Gastrocnemius medialis (tissue), 4 donors: ENCODE measurements at places on chromosomes 13 and 19. TPM values are rescaled to one million over a fixed set of nuclear protein-coding genes. Genes with fewer than 3 reads are reported as not detected.

- no peak overlapping the region for H3K4me3 ChIP-seq
- no peaks in the 10 kb centered on the region for H3K36me3 ChIP-seq
- H3K4me1 ChIP-seq = no peaks in the 10 kb centered on the region
Observed at GRCh38 chr13:32042551-32042950, 11.0 kb downstream of the FRY start.

KLK8 gene
- not detected for total RNA-seq

- no peaks in the 10 kb centered on the region for H3K36me3 ChIP-seq
- no peak for DNase-seq
- no peaks in the 10 kb centered on the region for H3K27me3 ChIP-seq
- no peak overlapping the region for H3K4me3 ChIP-seq
- no peaks in the 10 kb centered on the region for H3K4me1 ChIP-seq
Observed at GRCh38 chr13:97003071-97003470, 8.8 kb upstream of the OXGR1 start.

PODNL1 gene
- 0.61 TPM for total RNA-seq

TEX101 gene
- not detected for total RNA-seq

DNA sequence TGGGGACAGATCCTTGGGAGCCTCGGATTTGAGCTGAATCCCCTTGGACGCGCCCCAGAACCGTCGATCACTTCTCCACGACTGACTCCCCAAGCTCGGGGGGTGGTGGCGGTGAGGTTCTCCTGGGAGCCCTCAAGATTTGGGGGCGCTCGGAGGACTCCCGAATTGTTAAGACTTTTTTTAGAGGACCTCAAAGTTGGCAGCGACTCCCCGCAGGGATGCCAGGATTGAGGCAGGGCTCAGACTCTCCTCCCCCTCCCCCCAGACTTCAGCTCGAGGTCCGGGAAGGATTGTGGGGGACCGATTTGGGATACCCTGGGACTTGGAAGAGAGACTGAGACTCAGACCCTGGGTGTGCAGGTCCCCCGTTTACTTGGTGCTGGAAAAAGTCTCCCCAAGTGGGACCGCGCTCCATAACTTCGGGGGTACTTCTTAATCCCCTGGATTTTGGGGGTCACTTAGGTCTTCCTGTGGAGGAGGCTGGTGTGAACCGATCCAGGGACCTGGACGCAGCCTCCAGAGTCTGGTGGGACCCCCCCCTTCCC, 665 bp downstream of the VASP start:
- peaks cover 23% of the 10 kb centered on the region for H3K4me1 ChIP-seq
- no peaks in the 10 kb centered on the region for H3K36me3 ChIP-seq
- DNase-seq = no peak

- no peak for DNase-seq
- no peaks in the 10 kb centered on the region for H3K27me3 ChIP-seq
- no peaks in the 10 kb centered on the region for H3K36me3 ChIP-seq
Observed at GRCh38 chr19:6076675-6077463, 33.4 kb downstream of the RFX2 start.

- peaks cover 11% of the 10 kb centered on the region for H3K27me3 ChIP-seq
- H3K36me3 ChIP-seq = peaks cover 7% of the 10 kb centered on the region
- H3K4me1 ChIP-seq = peaks cover 20% of the 10 kb centered on the region
- no peak overlapping the region for H3K4me3 ChIP-seq
- DNase-seq = no peak
- no peak overlapping the region for H3K27ac ChIP-seq
Observed at GRCh38 chr19:55481148-55481793, 3.7 kb upstream of the NAT14 start.
